ENCODE measurements at places on chromosomes 12 and 14.

DNA sequence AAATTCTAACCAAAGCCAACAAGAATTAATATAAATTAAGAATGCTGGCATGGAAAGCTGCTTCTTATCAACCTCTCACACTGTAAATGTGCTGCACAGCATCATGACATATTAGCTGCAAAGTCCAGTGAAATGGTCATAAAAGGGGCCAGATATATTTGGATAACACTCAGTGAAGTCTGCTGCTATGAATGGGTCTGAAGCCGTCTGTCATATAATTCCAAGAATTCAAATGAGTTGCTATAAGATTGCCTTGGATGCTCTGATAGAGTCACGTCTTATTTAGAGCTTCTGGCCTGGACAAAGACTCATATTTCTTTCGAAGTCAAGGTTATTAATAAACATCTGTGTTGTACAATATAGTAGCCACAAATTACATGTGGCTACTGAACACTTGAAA, 54.3 kb upstream of the OVCH1 start:
- DNase-seq, result no peak

DNA sequence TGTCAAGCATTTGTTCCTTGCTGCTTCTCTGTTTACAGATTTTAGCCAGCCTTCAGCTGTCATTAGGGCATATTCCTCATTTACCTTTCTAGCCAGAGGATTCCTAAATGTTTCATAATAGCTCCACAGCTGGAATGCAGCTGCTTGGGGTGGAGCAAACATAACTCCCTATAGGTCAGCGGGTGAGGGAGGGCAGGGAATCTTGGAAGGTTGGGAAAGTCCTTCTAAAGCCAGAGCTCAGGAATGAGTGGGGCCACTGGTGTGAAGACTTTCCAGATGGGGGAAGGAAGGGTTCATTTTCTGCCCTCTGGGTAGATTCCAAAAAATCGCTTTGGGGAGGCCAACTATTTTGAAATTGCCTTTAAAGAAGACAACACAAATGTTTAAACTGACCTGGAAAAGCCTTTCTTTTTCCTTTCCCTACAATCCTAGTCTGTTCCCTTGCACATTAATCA, 16.3 kb upstream of the IRF2BPL start:
- DNase-seq, result no peak

DNA sequence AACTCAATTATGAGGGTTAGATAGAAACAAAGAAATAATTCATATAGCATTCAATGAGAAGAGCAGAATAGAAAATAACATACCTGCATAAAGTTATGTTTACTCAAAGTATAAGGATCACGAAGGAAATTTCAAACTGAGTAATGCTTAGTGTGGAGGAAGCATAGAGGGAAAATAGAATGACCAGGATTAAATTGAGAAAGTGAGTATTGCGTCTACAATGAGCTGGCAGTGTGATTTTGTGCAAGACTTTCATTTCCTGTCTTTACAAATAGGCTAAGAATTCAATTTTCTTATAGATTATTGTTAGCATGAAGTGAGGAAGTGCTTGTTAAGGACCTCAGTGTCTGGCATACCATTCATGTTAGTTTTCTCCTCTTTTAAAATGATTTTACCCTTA, 12.0 kb downstream of the ADGRD1 start:
- DNase-seq, result no peak

GRCh38 chr14:51967521-51967920, 21.8 kb upstream of the RTRAF start:
- DNase-seq, result no peak

- no peak for DNase-seq
Measured at GRCh38 chr14:105878554-105878953, 352.2 kb downstream of the TMEM121 start.

DNA sequence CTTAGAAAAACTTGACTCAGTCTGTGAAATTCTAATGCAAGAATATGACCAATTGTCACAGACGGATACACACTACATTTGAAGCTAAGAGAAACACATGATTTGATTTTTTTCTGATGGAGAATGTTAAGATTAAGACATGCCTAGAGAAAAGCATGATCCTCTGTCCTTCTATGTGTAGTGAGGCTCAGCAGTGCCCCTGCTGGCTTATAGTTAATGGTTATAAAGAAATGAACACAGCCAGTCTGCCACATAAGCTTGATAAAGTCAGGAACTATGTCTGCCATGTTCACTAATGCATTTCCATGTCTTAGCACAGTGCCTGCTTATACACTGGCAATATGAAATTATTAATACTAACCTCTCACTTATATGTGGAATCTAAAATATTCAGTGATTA, 168.1 kb upstream of the DAAM1 start:
- DNase-seq, result peak; percentile 45

DNA sequence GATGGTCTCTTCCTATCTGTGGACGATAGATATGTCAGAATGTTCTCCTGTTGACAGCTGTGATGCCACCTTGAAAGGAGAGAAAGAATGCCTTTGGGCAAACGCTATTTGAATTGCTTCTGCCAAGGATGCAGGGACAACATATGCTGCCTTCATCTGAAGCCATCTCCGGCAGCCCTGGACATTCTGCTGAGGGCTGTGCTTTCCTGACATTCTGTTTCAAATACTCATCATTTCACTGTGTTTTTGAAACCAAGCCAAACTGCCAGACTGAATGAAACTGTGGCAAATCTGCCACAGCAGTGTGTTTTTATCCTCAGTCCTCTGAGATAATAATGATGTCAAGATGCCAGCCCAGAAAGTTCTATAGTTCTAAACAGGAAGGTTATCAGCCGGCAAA, 85.8 kb upstream of the BCAT1 start:
- DNase-seq, result no peak

GRCh38 chr14:77133720-77134338, 7.8 kb downstream of the ZDHHC22 start:
- peak; percentile 57 for DNase-seq

- no peak for DNase-seq
Measured at GRCh38 chr12:120994589-120995337, 16.4 kb downstream of the HNF1A start.

- no peak for DNase-seq
Measured at GRCh38 chr12:114735680-114736374, 51.9 kb upstream of the TBX3 start.

GRCh38 chr12:113052326-113052725, 4.2 kb upstream of the DTX1 start:
- DNase-seq, result no peak

DNA sequence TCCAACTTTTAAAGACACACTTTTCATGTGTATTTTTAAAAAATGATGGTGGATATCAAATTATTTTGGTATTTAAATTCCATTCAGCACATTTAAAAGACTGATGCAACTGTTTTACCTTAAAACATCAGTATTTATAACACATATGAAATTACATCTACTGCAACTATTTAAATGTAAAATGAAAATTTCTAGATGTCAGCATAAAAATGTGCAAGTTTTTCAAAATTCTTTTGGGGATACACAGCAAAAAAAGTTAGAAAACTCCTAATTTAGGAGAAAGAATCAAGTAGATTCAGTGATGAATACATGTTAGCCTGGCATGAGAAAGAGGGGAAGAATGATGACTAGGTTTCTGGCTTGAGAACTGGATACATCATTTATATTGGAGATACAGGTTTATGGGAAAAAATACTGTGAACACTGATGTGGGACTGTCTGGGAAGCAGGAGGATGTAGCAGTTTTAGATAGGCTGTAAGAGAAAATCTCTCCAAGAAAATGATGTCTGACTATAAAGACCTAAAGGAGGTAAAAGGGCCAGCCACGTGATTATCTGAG, 9.2 kb downstream of the SOS2 start:
- no peak for DNase-seq

All from renal cortical epithelial cell (primary cell).